DMS 273 treated with DMSO at 0.1 percent for 48 hours (cell line): ENCODE measurements at places on chromosomes 12 and 14.

DNA sequence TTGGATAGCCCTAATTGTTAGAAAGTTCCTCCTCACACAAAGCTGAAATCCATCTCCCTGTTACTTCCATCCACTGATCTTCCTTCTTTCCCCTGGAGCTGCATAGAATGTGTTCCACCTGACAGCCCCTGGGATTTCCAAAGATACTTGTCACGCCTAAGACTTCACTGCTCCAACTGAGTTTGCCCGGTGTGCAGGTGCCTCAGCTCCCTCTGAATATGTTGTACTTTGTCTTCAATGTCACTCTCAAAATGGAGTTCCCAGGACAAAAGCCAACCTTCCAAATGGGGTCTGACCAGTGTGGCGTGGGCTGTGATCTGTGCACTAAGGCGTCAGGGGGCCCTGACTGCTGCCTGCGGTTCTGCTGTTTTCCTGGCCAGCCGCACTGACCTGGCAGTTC, 42.8 kb downstream of the CACNA2D4 start:
- no peak for DNase-seq

- DNase-seq, result no peak
Measured at GRCh38 chr12:32051511-32052211, 55.0 kb upstream of the BICD1 start.

DNA sequence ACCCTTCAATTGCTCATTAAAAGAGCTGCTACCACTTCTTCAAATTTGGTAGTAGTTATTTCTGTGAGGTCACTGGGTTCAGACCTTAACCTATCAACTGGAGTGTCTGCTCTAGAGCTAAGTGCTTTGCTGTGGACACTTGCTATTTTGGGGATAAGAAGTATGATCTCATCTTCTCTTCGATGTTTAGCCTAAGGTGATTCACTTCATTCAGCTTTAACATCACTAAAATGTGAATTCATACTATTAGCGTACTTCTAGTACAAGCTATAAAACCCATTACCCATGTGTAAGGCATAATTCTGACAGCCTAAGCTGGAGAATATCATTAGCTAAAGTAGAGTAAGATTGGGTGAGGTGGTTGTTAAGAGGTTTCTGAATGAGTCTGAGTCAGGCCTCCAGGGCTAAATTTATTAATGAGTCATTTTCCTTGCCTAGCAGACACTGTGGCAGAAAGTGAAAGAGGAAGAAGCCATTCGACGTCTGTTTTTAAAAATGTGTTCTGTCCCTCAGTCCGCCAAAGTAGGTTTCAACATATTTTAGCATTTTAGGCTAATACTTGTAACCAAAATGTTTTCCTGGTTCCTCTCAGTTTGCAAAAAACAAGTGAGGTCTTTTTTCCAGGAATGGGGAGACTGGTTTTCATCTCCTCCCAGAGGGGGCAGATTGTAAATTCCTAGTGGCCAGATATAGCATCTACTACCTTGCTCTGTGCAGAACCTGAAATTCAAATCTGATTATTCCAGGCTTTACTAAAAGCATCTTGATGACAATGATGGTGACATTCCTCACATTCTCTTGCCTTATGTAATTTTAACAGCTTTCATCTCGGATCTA, 103.6 kb downstream of the SSPN start:
- no peak for DNase-seq

DNA sequence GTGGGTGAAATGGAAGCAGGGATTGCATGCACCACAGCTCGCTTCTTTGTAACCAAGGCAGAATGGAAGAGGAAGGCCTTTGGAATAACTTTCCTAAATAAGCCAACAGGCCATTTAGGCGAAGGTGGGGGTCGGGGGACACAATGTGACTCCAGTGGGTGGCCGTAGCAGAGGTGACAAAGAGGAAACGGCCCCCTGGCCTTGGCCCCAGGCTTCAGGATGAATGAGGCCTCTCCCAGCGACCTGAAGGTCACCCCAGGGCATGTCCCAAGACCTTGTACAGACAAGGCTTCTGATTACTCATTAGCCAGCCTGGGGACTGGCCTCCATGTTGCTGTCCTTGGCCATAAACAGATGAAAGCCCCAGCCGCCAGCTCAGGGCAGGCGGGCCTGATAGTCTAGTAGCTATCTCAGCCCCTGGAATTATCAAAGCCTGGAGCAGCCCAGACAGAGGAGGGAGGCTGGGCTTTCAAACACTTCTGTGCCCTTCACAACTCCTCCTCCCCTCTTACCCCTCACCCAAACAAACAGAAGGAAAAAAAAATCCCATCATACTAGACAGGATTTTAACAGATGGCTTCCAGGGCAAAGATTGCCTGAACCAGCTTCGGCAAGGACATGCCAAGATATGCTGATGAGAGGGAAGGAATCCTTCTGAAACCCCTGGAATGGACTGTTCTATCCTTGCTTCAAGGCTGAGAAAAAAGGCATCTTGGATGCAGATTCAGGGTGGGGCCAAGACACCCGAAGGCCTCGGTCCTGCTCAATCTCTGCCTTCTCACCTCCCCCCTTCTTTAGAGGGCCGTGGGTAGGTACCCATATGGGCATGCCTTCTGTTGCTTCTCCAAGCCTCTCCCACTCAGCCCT, 142.3 kb upstream of the PARP11 start:
- DNase-seq, result no peak

- DNase-seq, result no peak
Measured at GRCh38 chr12:105622220-105622619, 291.7 kb downstream of the C12orf75 start.

DNA sequence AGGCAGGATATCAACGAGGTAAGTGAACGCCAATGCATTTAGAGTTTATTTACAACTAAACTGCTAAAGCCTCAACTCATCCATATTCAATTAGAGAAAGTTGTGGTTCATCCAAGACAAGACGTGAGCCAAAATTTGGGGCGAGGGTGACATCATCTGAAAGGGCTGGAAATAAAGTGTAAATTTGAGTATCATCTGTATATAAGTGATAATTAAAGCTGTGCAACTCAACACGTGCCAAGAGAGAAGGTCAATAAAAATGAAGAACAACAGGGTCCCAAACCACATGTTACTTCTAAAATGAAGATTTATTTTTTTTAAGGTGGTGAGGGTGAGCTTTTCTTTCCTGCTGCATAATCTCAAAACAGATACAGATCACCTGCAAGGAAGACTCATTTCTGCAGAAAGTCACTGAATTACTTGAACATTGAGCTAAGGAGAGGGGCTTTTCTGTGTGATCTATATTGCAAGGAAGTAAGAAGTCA, 203.6 kb downstream of the EFCAB11 start:
- no peak for DNase-seq

DNA sequence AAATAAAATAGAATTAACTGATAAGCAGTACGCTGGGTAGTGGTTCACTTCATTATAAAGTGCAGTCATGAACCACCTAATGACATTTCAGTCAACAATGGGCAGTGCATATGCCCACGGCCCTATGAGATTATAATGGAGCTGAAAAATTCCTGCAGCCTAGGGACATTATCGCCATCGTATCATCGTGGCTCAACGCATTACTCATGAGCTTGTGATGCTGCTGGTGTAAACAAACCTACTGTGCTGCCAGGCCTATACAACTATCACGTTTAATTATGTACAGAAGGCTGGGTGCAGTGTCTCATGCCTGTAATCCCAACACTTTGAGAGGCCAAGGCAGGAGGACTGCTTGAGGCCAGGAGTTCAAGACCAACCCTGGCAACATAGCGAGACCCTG, 62.3 kb upstream of the TMEM263 start:
- no peak for DNase-seq

- peak; percentile 14 for DNase-seq
Measured at GRCh38 chr14:51310505-51310944, 70.5 kb downstream of the TMX1 start.

DNA sequence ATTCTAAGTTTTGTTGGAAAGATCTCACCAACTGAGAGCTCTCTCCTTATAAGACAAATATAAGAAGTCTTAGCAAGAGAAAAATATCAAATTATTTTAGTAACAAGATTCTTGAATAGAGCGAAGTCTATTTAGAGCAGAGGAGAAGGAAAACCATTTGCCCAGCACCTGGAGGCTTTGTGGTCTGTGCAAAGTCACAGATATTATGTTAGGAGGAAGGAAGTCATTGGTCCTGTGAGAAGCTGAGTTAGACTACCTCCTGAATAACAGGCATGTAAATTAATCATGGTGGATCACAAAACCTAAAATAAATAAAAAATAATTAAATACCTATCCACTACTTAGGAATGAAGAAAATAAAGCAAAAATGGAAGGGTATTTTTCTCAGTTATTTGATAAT, 38.4 kb upstream of the ATXN7L3B start:
- DNase-seq, result no peak

GRCh38 chr12:132814232-132814631, 14.4 kb downstream of the GOLGA3 start:
- DNase-seq, result no peak

GRCh38 chr12:116978791-116979508, 68.2 kb downstream of the FBXW8 start:
- no peak for DNase-seq

GRCh38 chr12:111276146-111276545, 92.7 kb downstream of the PHETA1 start:
- no peak for DNase-seq

DNA sequence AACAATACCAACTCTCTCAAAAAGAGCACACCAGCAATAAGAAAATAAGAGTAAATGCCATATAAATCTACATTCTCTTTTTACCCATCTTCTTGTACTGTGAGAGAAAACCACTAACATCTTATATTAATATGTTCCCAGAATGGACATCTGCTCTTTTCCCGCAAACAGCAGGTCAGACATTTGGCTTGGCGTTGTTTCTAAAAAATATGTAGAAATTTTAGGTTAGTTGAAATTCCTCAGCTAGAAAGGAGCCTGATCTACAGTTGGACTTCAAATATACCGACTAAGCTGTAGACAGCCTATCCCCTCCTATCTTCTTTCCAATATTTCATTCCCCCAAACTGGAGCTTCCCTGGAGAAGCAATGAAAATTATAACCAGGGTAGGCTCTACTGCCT, 88.7 kb downstream of the PPP2R5E start:
- DNase-seq, result no peak

DNA sequence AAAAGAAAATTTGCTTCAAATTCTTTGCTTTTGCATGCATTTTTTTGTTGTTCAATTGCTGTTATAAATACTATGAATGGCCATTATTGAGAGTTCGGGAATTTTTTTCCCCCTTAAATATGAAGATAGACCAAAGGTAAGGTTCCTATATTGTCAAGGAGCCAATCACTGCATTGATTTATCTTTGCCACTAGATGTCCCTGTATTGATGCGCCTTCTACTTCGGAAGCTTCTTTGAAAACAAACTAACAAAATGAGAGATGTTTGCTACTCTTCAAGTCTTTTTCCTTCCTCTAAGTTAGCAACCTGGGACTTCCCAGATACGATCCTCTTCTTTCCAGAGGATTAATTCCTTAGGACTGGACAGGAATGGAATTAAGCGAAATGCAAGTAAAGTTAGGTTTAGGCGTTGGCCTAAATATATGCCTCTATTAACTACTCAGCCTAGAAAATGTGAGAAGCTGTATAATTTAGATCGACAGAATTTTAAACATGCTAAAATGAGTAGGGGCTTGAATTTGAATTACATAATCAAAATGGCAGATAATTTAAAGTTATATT, 318.1 kb downstream of the AEBP2 start:
- no peak for DNase-seq

DNA sequence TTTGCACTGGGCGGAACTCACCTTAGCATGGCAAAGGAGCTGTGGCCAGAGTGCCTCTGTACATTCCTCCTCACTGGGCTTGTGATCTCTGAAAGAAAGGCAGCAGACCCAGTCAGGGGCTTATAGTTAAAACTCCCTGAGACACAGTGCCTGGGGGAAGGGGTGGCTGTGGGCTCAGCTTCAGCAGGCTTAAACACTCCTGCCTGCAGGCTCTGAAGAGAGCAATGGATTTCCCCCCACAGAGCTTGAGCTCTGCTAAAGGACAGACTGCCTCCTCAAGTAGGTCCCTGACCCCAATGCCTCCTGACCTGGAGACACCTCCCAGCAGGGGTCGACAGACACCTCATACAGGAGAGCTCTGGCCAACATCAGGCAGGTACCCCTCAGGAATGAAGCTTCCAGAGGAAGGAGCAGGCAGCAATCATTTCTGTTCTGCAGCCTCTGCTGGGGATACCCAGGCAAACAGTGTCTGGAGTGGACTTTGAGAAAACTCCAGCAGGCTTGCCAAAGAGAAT, 327.5 kb upstream of the SLC16A7 start:
- DNase-seq, result no peak

DNA sequence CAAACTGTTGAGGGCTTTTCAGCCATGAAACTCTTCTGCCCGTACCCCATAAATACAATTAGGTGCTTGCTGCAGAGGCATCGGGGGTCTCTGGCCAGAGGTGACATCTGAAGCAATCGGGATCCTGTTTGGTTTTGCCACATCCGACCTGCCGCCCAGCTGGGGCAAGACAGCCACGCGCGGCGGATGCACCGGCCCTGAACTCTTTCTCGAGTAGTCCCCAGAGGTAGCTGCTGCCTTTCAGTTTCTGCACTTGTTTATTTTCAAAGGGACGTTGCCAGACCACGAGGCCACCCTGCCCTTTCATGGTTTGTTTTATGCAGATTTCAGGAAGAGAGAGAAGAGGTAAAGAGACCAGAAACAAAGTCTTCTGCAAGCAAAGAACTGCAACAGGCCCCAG, 10.6 kb upstream of the MLXIP start:
- DNase-seq, result no peak

GRCh38 chr14:20493634-20494033, 11.7 kb upstream of the RNASE10 start:
- DNase-seq, result no peak

DNA sequence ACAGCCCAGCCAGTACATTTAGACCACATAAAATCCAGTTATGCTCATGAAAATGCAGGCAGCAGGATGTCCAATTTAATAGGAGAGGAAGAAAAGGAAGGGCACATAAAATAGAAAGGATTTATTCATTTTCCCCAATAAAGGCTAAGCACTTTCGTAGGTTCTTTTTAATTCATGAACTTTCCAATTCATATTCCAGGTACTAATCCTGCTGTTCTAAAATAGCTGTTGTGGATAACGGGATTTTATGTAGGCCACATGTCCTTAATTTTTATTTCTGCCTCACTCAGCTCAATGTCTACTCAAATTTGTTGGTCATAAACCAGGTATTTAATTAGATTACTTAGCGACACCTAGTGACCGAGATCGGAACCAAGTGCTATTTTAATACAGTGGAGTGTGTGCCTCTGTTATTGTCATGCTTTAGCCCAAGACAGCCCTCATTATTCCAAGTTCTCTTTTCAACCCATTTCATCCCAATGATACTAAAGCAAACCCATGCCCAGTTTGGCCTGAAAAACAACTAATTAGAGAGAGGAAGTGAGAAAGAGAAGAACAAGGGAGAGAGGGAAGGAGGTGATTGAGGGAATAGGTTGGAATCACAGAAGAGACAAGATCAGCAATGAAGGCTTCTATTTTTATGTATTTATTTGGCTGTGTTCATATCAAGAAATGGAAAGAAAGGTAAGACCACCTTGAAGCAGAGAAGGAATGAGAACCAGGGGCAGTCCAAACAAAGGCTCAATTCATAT, 45.9 kb upstream of the IFNG-AS1 start:
- DNase-seq, result peak; percentile 42

- DNase-seq, result no peak
Measured at GRCh38 chr12:60522684-60523400, 927.0 kb downstream of the SLC16A7 start.
